Iris pigment epithelial cell (primary cell): ENCODE measurements at places on chromosomes 3 and 15.

DNA sequence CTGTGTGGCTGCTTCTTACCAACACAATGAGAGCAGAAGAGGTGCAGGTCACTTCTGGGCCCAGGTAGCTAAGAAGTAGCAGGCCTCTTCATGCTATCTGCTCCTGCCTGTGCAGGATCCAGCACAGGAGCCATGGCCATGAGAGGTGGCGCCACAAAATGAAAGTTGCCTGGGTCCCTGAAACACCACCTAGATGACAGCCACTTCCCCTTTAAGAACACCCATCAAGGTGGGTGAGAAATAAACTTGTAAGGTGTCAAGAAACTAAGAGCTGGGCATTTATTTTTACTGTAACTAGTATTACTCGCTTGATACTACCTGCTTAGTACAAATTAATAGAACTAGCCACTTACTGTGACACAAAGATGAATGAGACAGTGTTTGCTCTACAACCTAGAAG is 484.6 kb upstream of the TBL1XR1 start:
- no peak for DNase-seq

DNA sequence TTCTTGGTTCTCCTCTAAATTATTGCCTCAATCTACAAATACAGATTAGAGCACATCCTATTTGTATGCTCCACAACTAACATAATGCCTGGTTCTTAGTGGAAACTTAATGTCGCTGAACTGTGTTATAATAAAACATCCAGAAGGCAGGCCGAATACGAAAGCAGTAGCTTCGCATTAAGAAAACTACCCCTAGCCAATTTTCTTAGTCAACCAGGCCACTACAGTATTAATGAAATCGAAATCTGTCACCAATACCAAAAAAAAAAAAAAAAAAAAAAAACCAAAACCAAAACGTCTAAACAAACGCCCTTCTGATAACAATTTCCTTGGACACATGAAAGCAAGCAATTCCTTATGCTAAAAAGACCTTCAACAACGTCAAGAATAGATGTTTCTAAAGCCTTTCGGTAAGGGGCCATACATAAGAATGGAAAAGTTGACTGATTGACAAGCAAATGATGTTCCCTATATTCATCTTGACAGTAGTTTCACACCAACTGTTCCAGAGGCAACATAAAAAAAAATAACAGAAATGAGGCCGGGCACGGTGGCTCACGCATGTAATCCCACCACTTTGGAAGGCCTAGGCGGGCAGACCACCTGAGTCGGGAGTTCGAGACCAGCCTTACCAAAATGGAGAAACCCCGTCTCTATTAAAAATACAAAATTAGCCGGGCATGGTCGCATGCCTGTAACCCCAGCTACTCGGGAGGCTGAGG is 1.3 kb downstream of the DENND6A start:
- DNase-seq = no peak

DNA sequence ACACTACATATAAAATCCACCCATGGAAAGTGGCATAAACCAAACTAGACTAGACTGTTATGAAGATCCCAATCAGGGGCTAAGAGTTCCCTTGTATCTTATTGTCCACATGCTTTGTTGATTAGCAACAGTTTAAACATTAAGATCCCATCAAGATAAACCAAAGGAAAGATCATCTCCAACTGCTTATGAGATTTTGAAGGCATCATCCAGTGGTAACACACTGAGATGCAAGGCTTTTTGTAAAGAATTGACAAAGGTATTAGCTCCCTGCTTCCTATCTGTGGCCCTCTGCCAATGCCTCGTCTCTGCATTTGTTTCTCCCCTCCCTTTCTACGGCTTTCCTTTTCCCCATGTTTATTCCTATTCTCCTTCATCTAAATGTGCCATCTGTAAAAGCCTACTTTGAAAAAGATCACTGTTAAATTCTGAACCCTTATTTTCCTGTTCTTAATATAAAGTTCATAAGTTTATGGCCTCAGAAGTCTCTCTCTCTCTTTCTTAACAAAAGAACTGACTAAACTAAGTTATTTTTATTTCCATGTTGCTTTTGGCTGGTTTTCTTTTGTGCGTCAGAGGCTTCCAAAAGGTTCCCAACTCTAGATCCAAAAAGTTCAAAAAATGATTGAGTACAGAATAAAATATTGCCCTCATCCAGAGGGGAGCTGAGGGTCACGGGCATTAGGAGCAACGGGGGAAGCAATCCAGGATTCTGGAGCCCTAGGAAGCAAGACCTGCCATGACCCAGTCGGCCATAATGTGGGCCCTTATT is 5.5 kb downstream of the PLD1 start:
- DNase-seq = peak; percentile 57

DNA sequence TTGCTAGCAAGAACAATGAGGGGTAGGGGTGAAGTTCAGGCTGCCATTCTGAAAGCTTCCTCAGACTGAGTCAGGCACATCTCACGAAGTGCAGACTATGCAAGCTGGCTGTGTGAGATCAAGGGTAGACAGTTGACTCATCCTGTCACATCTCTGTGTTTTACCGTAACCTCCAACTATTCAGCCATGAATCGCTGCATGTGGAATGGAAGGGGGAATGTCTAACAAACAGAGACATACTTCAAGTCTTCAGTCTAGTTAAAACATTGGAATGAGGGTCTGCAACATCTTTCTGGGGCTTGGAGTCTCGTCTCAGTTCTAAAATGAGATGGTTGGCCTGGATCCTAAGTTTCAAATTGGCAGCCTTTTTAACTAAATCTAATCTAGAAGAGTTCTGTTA is 25.9 kb downstream of the AGTR1 start:
- DNase-seq = peak; percentile 92

GRCh38 chr3:47133641-47134040 is 30.3 kb downstream of the SETD2 start:
- DNase-seq = no peak

DNA sequence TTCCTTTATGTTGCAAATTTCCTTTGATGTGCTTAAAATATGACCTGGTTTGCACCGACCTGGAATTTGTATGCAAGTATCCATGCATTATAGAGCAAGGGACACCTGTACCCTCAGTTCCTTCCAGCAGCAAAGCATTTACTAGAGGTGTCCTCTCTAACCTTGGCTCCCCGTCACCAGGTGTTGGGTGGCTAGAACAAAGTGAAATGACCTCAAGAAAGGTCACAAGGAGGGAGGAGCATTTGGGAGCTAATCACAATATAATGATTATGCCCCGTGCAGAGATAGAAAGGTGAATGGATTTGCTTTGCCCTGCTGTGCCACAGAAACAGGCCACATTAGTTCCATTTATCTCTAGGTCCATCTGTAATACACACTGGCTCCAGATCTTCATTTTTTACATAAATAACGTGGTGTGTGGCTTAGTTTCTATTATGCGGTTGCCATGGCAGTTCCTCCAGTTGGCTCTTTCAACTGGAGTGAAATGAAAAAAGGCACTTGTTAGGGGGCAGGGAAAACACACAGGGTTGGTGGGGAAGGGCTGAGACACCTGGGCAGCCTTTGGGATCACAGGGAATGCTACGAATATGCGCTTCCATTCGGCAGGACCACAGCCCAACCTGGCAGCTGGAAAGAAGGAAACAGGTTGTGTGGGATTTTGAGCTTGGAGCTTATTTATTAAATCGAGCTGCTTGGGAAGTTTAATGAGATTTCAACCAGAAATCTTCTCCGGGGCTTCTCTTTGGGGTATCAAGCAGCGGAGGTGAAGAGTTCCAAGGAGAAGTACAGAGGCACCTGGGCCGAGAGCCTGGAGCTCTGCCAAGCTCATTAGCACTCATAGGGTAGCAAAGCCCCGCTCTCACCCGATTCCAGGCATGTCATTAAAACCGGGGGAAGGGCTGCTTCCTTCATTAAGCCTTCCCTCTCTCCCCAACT is 233.5 kb upstream of the ST8SIA2 start:
- DNase-seq = no peak

DNA sequence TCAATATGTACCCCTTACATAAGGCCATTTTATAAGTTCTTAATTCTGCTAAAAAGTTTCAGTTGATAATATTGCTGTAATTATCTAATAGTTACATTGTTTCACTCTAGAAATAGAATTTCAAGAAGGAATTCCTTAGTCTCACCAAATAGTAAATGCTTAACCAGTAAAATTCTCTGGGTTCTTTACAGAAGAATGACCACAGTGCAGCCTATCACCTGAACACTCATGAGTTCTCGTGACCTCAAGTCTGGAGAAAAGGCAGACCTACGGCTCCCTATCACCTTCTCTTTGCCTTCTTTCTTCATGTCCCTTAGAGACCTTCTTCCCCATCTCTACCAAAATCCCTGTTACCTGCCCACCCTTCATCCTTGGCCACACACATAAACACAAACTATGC is 30.9 kb downstream of the CCDC191 start:
- DNase-seq = no peak

GRCh38 chr3:105608623-105609022 is 241.9 kb downstream of the ALCAM start:
- DNase-seq = no peak

GRCh38 chr3:172155897-172156585 is 116.7 kb downstream of the FNDC3B start:
- no peak for DNase-seq

DNA sequence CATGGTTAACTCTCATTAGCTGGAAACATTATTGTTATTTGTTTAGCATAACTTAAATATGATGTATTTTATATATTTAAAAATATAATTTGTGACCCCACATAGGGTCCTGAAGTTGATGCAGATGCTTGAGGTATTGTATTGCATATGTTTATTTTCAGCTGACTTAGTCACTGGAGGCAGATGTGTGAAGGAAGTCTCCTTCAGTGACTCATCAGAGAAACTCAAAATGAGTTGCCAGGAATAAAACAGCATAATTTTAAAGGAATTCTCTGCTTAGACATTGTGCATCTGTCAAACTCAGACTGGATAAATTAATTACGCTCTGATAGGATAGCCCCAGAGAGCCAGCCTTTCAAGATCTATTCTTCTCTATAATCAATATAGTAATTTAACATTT is 7.9 kb upstream of the OR4F6 start:
- peak; percentile 77 for DNase-seq

GRCh38 chr3:175426805-175427204 is 567.7 kb downstream of the NAALADL2 start:
- no peak for DNase-seq

DNA sequence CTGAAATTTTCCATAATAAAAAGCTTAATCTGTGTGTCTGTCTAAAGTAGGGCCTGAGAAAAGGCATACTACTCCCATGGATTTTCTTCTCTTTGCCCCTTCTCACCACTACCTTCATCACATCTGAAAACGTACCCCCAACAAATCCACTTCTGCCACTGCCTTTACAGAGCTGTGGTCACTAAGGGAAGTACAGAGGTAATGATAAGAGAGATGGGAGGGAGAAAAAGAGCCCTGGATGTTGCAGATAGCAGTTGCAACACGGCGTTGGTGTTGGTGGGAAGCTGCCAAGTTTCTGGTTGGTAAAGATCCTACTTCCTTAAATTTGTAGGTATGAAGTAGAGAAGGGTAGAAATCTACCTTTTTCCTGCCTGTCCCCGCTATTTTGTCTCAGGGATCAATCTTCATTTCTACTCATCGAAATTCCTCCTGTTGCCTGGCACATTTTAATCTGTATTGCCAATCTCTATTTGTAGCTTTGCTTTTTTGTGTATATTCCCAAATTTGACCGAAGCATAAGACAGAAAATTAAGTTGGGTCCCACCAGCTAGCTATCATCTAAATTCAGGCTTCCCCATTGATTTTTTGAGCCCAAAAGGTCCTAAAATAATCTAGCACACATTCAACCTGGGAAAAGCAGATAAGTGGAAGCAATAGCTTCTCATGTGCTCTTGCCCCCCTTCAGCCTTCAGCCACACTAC is 102.9 kb downstream of the TFDP2 start:
- DNase-seq = no peak

GRCh38 chr3:155791190-155791589 is 14.9 kb downstream of the C3orf33 start:
- peak; percentile 48 for DNase-seq

GRCh38 chr3:182682263-182683241 is 110.8 kb upstream of the ATP11B start:
- DNase-seq = peak; percentile 34

- DNase-seq = no peak
Measured at GRCh38 chr15:26197719-26198118, 334.6 kb upstream of the ATP10A start.

DNA sequence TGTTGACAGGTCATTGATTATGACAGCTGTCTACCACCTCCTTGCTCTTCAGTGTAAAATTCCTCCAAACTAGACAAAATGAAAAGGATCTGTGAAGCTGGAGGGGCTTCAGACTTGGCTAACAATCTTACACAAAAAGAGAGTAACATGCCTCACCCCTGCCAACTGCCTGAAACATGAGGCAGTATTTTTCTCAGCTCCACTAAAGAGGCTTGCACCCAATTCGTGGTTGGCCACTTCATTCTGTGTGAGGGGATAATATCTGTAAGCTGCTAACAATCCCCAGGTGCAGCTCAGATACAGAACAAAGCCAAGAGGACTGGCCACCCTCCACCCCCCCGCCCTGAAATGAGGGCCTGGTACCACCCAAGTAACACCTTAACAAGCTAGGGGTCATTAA is 2.8 kb downstream of the MB21D2 start:
- no peak for DNase-seq

DNA sequence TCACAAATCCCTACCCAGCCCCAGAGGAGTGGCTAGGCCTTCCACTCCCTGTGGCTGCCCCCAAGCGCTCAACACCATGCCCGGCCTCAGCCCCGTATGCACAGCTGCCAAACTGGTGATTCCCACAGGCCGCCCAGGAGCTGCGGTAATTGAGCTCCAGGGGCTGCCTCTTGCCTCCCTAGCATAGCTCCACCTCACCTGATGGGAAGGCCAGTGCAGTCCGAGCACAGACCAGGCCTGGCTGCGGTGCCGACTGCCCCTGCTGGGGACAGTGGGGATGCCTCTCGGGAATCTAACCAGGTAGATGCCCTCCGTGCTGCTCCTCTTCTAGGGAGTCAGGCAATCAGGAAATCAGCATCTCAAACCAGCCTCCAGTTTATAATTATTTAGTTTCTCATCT is 25.9 kb downstream of the SCN5A start:
- no peak for DNase-seq

DNA sequence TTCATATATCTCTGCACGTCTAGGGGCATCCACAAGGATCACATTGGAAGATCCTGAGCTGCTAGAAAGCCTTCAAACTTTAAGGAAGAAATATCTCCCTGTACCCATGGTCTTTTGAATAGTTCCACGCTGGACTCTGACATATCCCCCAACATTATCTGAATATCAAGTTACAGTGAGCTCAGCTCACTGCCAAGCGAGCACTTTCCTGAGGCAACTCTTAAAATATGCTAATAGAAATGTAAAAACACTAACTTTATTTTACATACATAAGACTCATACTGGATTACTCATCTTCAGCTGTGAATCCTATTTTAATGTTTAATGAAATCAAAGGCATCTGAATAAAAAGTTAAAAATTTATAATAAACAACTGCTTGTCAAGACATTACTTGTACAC is 420.2 kb upstream of the CCDC54 start:
- peak; percentile 72 for DNase-seq
